ENCODE measurements at places on chromosomes 12 and 14. TPM values are rescaled to one million over a fixed set of nuclear protein-coding genes. Genes with fewer than 3 reads are reported as not detected.

Gene GNG2
- total RNA-seq, result 8.1 TPM

Gene SMIM41
- total RNA-seq, result not detected

Gene COX8C
- not detected for total RNA-seq

Gene OASL
- total RNA-seq, result 7.1 TPM

Gene TSHR
- total RNA-seq, result not detected

Gene KRT6C
- not detected for total RNA-seq

Gene NEUROD4
- not detected for total RNA-seq

Gene ESPL1
- total RNA-seq, result 9.6 TPM

Gene CEBPE
- not detected for total RNA-seq

Gene CCDC38
- not detected for total RNA-seq

Gene RIMBP2
- total RNA-seq, result 5.6 TPM

Gene ABCD2
- total RNA-seq, result 0.45 TPM

Gene VWF
- 42.8 TPM for total RNA-seq

Gene SLC17A8
- total RNA-seq, result 2.3 TPM

Gene ACVRL1
- total RNA-seq, result 188 TPM

Gene GPRC5D
- total RNA-seq, result 0.28 TPM

Gene MYO1A
- total RNA-seq, result 296 TPM

Gene RASSF8
- total RNA-seq, result 4.8 TPM

Gene SERPINA5
- total RNA-seq, result 0.75 TPM

Gene PAPOLA
- total RNA-seq, result 164 TPM

Gene SYNJ2BP
- 50.1 TPM for total RNA-seq

Gene NTS
- 0.31 TPM for total RNA-seq
